Stimulated activated CD4-positive, alpha-beta T cell treated with anti-CD3 and anti-CD28 coated beads, Interleukin-12 subunit alpha, Interleukin-12 subunit beta, amount 100 ng/mL, for 48 hours (primary cell): ENCODE measurements at places on chromosomes 16 and 17.

DNA sequence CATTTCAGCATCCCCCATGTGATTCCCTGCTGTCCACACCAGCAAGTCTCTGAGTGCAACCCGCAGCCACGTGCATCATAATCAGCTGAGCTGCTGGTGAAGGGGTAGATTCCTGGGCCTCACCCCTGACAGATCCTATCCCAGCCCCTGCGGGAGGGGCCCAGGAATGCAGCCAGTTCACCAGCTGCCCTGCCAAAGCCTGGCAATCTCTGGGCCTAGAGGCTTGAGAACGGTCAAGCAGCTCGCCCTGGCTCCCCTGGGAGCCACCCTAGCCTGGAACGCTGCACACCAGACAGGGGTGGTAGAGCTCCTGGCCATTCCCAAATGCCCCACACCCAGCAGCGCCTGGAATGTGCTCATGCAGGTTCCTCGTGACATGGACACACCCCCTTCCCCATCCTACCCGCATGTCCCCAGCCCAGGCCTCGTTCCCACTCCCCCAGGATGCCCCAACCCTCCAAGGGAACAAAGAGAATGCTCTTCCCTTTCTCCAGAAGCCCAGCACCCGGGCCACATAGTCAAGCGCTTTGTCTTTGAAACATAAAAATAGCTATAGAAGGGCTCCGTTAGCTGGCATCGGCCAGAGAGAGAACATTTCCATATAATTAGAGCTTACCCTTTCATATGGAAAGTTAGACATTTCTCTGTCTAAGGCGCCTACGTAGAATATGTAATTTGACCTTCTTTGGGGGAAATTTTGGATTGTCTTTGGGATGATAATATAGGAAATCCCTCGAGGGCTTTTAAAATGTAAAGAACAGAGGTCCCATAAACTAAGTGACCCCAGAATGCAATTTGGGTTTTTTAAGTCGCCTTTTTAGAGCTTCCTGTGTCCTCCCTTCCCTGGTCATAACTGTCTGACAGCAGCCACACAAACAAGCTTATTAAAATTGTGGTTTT lies 3.4 kb downstream of the CEP295NL start:
- DNase-seq = no peak

DNA sequence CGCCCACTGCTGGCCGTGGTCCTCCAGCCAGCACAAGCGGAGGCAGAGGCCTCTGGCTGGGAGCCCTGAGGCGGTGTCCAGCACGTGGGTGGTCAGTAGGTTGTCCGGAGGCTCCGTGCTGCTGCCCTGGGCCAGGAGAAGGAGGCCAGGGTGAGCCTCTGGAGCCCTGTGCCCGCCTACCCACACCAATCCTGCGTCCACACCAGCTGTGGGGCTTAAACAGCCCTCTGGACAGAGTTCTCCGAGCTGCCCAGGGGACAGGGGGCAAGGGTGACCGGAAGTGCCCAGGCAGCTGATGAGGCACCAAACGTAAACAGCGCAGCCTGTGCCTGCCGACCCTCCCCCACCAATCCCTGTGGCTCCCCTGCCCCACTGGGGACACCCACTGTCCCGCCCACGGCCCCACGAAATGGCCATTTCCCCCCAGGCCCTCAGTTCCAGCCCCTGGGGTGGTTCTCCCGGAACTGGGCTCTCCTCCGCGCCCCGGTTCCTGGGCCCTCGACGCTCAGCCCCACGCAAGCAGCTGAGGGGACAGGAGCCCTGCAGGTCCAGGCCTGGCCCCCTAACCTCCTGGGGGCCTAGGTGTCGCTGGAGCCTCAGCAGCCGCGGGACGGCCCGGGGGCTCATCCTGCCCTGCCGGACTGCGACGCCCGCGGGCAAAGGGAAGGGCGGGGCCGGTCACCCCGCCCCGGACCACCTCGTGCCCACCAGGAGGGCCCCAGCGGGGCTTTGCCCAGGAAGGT lies 27.9 kb upstream of the DBNDD1 start:
- no peak for DNase-seq

DNA sequence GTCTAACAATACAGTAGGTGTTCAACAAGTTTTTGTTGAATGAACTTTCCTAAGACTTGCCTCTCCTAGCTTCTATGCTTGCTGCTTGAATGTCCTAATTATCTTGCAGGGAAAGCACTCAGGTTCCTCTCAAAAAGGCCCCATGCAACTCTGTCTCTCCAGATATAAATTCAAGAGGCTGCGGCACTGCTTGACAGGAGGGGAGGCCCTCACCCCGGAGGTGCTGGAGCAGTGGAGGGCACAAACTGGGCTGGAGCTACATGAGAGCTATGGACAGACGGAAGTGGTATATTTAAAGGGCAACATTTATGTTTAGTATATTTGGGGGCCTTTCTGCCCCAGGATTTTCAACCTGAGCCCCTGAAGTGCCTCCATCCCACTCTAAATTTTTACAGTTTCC lies 14.4 kb downstream of the THUMPD1 start:
- no peak for DNase-seq

DNA sequence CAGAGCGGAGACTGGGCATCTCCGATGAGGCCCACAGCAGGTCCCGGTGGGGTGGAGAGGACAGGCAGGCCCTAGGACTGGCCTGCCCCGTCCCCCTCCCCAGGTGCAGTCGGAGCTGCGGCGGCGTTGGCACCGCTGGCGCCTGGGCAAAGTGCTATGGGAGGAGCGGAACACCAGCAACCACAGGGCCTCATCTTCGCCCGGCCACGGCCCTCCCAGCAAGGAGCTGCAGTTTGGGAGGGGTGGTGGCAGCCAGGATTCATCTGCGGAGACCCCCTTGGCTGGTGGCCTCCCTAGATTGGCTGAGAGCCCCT lies 9.4 kb downstream of the GCGR start:
- no peak for DNase-seq

DNA sequence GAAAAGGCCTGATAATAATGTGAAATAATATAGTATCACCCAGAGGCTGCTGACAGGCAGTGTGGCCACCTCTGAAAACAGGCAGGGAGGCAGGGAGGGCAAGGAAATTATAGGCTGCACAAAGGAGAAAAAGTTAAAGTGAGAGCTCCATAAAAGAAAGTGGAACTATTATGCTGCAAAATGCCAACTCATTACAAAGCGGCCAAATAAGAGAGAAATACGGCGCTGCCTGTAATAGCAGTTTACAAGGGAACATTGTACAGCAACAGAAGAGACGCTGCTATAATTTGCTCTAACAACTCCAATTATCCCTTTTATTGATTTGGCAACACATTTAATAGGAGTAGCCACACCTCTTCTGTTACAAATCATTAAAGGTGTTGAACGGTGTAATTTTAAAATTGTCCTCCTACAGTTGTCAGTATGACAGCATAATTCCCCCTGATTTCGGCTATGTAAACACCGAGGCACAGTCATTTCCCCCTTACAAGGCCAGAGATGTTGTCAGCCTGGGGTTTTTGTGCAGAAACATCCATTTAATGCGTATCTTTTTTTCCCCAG lies 120.3 kb downstream of the MRM1 start:
- peak; percentile 10 for DNase-seq

GRCh38 chr17:48711128-48711527 lies 11.2 kb downstream of the PRAC1 start:
- no peak for DNase-seq

GRCh38 chr17:9235346-9235745 lies 214.0 kb downstream of the NTN1 start:
- DNase-seq = no peak

DNA sequence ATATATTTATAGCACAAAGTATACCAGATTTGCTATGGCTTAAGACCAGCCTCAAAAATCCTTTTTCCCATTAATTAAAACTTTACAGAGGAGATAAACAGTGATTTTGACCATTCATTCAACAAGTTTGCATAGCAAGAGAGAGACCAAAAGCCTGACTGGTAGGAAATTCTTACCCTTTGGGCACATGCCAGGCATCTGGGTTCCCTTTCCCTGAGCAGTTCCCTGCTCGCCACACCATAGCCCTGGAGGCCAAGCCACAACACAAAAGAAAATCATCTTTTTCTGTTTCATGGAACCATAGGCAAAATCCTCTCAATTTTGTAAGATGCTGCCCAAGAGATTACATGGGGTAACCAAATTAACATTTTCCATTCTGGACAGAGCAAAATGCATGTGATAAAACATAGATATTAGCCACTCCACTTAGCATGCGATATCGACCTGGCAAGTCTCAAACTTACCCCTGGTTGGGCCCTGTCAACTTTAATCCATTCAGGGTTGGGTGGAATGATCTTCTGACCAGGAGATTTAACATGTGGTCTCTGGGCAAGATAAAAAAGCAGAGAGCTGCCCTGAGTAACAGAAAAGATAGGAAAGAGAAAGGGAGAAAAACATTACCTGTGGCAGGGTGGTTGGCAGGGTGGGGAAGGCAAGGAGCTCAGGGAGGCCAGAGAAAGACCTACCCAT lies 57.6 kb upstream of the B4GALNT2 start:
- no peak for DNase-seq

GRCh38 chr17:15291674-15292361 lies 26.7 kb upstream of the PMP22 start:
- DNase-seq = no peak

GRCh38 chr17:81165246-81166032 lies at the start of gene PVALEF:
Gene PVALEF (plus strand): TSS chr17:81165507. CDS start chr17:81181227, 15,720 bp downstream.
- no peak for DNase-seq

DNA sequence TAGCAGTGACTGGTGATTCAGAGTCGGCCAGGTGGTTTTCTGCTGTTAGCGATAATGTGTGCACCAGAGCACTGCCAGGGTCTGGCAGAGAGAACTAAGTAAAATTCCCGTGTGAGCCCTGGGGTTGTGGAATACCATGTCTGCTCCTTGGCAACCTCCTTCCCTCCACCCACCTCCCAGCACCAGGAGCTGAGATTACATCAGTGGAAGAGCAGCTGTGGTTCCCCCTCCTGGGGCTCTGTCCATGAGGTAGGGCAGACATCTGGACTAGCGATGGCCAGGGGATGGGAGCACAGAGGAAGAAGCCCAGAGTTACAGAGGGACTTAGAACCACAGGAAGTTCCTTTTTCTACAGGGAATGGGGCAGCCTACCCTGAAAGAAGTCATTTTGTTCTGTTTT lies 15.8 kb downstream of the CLEC10A start:
- DNase-seq = no peak

- peak; percentile 47 for DNase-seq
These were observed 13.7 kb downstream of the PITPNC1 start for GRCh38 chr17:67390646-67391361.

DNA sequence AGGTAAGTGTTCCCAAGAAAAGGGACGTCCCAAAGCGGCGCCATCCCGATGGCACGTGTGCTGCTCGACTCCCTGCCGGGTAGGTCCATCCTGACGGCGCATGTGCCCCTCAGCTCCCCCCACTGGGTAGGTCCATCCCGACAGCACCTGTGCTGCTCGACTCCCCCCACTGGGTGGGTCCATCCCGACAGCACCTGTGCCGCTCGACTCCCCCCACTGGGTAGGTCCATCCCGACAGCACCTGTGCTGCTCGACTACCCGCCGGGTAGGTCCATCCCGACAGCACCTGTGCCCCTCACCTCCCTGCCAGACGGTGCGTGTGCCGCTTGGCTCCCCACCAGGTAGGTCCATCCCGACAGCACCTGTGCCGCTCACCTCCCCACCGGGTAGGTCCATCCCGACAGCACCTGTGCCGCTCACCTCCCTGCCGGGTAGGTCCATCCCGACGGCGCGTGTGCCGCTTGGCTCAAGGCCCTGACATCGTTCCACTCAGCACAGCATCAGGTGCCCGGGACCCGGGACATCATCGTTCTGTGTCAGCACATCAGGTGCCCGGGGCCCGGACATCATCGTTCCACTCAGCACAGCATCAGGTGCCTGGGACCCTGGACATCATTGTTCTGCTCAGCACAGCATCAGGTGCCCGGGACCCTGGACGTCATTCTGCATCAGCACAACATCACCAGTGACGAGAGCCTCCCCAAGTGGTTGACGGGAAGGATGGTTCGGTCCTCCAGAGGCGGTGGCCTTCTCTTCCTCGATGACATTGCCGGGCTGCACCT lies 5.7 kb upstream of the FN3K start:
- no peak for DNase-seq

DNA sequence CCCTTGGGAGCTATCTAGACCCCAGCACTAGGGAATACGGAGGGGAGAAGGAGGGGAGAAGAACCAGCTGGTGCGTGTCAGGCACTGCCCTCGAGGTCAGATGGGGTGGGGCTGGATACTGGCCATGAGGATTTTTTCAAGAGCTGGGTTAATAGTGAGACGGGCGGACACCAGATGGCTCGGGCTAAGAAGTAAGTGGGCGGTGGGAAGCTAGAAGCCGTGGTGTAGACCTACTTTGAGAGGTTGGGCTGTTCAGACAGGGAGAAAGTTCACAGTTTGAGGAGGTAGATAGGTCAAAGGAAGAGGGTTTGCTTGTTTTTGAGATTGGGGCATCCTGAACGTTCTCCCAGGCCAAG lies 303.8 kb downstream of the SEC14L1 start:
- DNase-seq = no peak

DNA sequence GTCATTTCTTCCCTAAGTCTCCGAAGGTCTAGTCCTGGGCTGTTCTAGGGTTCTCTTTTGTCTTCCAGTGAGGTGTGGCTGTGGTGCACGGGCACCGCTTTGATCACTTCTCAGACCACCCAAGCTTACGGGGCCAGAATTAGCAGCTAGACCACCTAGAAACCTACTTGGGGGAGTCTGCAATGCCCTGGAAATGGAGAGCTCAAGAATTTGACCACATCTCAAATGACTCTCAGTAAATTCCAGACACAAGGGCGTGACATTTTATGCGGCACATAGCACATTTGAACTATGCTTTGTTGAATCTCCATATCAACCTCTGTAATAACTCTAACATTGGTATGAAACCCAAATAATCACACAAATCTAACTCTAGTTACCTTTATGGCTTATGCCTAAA lies 24.9 kb downstream of the TRIM16 start:
- DNase-seq = no peak

DNA sequence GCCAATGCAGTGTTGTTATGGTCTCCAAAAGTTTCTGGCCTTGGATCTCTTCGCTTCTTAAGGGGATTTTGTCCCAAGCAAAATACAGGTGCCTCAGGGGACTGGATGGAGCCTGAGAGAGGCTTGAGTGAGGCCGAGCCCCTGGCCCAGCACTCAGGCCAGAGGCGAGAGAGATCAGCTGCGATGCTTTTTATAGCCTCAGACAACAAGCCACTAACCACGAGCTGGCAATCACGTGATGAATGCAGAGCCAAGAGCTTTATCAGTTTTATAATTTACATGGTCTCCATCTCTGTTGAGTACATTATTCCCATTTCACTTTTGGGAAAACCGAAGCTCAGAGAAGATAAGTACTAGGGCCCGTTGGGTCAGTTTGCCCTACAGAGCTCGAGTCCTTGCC lies 360.0 kb upstream of the CDH5 start:
- DNase-seq = no peak

DNA sequence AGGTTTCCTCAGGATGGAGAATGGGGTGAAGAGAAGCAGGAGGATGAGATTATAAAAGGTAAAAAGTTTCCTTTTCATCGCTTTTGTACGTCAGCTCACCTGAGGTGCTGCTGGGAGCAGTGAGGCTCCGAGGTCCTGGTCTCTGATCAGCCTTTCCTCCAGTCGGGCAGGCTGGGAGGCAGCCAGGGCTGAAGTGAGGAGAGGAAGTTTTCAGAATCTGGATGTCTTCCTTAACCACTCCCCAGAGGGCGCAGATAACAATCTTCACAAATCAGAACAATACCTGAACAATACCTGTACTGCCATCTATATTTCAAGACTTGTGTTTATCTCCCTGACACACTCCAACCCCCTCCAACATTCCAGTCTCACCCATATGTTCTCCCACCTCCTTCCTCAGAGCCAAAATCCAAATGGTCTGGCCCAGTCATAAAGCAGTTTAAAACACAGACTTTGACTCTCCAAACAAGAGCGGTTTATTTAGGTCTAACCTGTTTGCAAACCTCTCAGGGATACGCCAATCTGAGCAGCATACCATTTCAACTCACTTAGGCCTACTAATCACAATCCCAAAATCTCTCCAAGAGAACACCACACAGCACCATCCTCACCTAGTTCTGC lies 6.8 kb downstream of the ZNF18 start:
- DNase-seq = no peak
